Heart right ventricle (tissue), 16 donors: ENCODE measurements at places on chromosomes 1 and 21. TPM values are rescaled to one million over a fixed set of nuclear protein-coding genes. Genes with fewer than 3 reads are reported as not detected.
A peak's percentile ranks its signal among the peaks of the same experiment; 100 is the strongest.

GRCh38 chr1:36436821-36437220, 13.4 kb downstream of the OSCP1 start:
- no peak for DNase-seq

- DNase-seq, result no peak
Observed at GRCh38 chr1:4614371-4615137, 39.9 kb upstream of the AJAP1 start.

GRCh38 chr1:218266356-218266755, 18.7 kb upstream of the RRP15 start:
- DNase-seq, result no peak

GRCh38 chr1:235375919-235376605, 8.8 kb downstream of the TBCE start:
- DNase-seq, result no peak

DNA sequence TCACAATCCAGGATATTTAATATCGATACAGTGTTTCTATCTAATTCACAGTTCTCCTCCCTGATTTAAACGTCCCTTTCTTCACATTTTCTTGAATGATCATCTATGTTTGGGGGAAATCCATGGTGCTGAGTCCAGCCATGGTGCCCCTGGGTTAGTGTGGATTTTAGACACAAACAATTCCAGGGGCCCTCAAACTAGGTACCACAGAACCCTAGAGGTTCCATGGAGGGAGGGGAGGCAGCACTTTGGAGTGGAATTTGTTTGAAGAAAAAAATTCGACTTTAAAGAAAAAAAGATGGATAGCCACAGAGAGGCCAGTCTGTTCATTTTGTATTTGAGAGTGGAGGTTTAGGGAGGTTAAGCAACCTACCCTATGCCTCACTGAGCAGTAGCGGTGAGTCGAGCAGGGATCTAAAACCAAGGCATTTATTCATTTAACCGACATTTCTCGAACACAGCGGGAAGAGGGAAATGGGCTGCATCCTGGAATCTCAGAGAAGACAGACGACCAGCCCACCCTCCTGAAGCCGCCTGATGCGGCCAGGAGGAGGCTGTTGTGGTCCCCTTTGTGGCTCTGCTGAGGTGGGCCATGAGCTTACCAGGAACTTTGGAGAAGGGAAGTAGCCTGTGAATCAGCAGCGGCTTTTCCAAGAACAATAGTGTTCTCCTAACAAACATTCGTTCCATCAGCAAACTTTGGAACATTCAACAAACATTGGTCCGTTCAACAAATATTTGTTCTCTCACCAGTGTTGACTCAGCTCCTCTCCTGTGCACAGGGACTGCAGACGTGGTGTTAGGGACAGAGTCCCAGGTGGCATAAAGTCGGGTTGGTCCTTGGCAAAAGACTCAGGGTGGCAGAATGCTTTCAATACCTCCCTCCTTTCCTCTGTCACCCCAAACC, 103.5 kb upstream of the ZBTB40 start:
- no peak for DNase-seq

GRCh38 chr1:85894651-85895050, 186.4 kb upstream of the ZNHIT6 start:
- peak; percentile 10 for DNase-seq

GRCh38 chr21:44398499-44398898, 45.1 kb downstream of the TRPM2 start:
- no peak for DNase-seq

DNA sequence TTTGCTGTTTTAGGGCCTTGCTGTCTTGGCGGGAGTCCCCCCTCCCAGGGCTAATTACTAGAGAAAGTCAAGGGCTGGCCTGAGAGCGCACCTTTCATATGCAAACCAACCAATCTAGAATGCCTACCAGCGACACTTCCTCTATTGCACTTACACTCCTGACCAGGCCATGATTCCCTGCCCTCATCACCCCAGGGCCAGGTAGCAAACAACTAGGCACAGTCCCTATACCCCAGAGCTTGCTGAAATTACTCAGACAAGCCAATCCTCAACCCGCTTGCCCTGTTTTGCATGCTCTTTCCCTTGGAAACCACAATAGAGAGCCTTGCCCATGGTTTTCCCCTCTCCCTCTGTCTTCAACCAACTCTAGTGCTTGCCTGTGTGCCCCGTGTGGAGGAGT, 70.3 kb downstream of the URB2 start:
- no peak for DNase-seq

- no peak for DNase-seq
Observed at GRCh38 chr1:162927421-162927820, 66.4 kb upstream of the CCDC190 start.

The CLIC6 gene
- 0.21 TPM for total RNA-seq

The CD244 gene
- total RNA-seq, result 0.10 TPM
